ENCODE measurements at places on chromosomes 12 and 14. TPM values are rescaled to one million over a fixed set of nuclear protein-coding genes. Genes with fewer than 3 reads are reported as not detected.

DNA sequence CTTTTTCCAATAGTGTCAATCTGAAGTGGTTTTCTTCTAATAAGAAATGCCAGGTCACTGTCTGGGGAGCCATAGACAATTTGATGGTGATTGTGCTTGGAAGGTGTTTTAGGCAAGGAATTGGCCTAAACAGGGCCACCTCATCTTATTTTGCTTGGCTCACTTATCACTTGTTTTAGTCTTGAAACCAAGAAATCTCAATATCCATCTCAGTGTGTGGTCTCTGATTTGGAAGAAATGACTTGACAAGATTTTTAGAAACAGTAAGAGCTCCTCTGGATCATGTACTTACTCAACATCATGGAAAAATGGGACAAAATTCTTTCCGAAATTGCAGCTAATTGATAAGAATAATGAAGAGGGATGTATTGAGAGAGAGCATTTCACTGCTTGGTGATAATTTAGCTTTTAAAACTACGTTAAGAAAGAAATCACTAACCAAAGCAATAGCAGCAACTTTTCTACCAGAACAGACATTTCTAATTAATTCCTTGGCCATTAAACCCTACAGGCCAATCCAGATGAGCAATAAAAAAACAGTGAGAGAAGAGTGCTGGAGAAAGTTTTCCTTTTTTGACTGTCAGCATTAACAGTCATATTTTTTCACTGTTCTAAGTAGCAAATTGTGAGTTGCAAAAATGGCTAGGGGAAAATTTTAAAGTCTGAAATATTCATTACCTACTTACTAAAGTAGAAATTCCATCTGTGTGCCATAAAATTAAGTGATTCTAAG lies 157.3 kb downstream of the AEBP2 start:
- H3K4me3 ChIP-seq = no peak overlapping the region
- no peaks in the 10 kb centered on the region for H3K36me3 ChIP-seq
- H3K4me1 ChIP-seq = no peaks in the 10 kb centered on the region
- no peaks in the 10 kb centered on the region for H3K27me3 ChIP-seq
- no peak overlapping the region for H3K27ac ChIP-seq

- no peak overlapping the region for H3K27ac ChIP-seq
- no peak for DNase-seq
These were observed 705.8 kb upstream of the USP15 start for GRCh38 chr12:61554268-61555008.

- H3K27me3 ChIP-seq = no peaks in the 10 kb centered on the region
- no peak overlapping the region for H3K4me3 ChIP-seq
- no peak overlapping the region for H3K27ac ChIP-seq
- H3K36me3 ChIP-seq = no peaks in the 10 kb centered on the region
These were observed 206.0 kb upstream of the RBM19 start for GRCh38 chr12:114172135-114172534.

GRCh38 chr12:94265966-94266745 lies 117.8 kb downstream of the PLXNC1 start:
- H3K36me3 ChIP-seq = no peaks in the 10 kb centered on the region
- no peaks in the 10 kb centered on the region for H3K4me1 ChIP-seq
- no peak for DNase-seq
- H3K4me3 ChIP-seq = no peak overlapping the region
- H3K27me3 ChIP-seq = no peaks in the 10 kb centered on the region

- H3K27me3 ChIP-seq = no peaks in the 10 kb centered on the region
- peak; percentile 59 for DNase-seq
- H3K27ac ChIP-seq = no peak overlapping the region
These were observed 26.0 kb downstream of the XRCC3 start for GRCh38 chr14:103688906-103689902.

- no peaks in the 10 kb centered on the region for H3K4me1 ChIP-seq
- no peaks in the 10 kb centered on the region for H3K27me3 ChIP-seq
- no peak overlapping the region for H3K27ac ChIP-seq
- no peaks in the 10 kb centered on the region for H3K36me3 ChIP-seq
- no peak overlapping the region for H3K4me3 ChIP-seq
These were observed 73.3 kb upstream of the PLEKHG7 start for GRCh38 chr12:92629349-92630065.

DNA sequence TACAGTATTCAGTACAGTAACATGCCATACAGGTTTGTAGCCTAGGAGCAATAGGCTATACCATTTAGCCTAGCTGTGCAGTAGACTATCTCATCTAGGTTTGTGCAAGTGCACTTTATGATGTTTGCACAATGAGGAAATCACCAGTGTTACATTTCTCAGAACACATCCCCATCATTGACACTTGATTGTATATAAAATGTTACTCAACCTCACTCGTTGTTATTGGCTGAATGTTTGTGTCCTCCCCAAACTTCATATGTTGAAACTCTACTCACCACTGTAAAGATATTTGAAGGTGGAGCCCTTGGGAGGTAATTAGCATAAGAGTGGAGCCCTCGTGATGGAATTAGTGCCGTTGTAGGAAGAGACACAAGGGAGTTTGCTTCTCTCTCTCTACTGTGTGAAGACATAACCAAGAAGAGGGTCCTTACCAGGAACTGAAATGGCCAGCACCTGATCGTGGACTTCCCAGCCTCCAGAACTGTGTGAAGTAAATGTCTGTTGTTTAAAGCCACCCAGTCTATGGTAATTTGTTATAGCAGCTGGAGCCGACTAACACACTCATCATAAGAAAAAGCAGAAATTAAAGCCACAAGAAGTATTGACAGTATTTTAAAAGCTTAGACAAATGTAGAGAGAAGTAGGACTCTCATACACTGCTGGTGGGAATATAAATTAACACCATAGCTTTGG lies 3.2 kb upstream of the MED13L start:
- no peak overlapping the region for H3K4me3 ChIP-seq
- no peaks in the 10 kb centered on the region for H3K27me3 ChIP-seq
- no peak overlapping the region for H3K27ac ChIP-seq
- no peaks in the 10 kb centered on the region for H3K4me1 ChIP-seq

SMOC1 gene
- 2.9 TPM for polyA plus RNA-seq

GRCh38 chr14:50658203-50658602 lies 9.9 kb downstream of the SAV1 start:
- H3K4me1 ChIP-seq = peaks cover 45% of the 10 kb centered on the region
- peak overlapping the region; percentile 72 for H3K27ac ChIP-seq
- H3K36me3 ChIP-seq = peaks cover 3% of the 10 kb centered on the region

DNA sequence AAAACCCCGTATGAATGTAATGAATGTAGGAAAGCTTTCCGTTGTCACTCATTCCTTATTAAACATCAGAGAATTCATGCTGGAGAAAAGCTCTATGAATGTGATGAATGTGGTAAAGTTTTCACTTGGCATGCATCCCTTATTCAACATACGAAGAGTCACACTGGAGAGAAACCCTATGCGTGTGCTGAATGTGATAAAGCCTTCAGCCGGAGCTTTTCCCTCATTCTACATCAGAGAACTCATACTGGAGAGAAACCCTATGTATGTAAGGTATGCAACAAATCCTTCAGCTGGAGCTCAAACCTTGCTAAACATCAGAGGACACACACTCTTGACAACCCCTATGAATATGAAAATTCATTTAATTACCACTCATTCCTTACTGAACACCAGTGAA lies 23.8 kb downstream of the ZNF891 start:
- no peak for DNase-seq
- no peak overlapping the region for H3K4me3 ChIP-seq
- H3K4me1 ChIP-seq = no peaks in the 10 kb centered on the region
- H3K27me3 ChIP-seq = no peaks in the 10 kb centered on the region
- H3K36me3 ChIP-seq = peaks cover 9% of the 10 kb centered on the region

TSPAN9 gene
- polyA plus RNA-seq = 15.5 TPM

GALNT8 gene
- 5.7 TPM for polyA plus RNA-seq

SLCO1C1 gene
- 0.08 TPM for polyA plus RNA-seq

GRCh38 chr12:14364583-14365271 lies 755 bp upstream of the ATF7IP start:
- no peaks in the 10 kb centered on the region for H3K27me3 ChIP-seq
- H3K4me3 ChIP-seq = peak overlapping the region; percentile 60
- H3K36me3 ChIP-seq = no peaks in the 10 kb centered on the region
- peaks cover 6% of the 10 kb centered on the region for H3K4me1 ChIP-seq

TRIM9 gene
- polyA plus RNA-seq = 1.1 TPM

DNA sequence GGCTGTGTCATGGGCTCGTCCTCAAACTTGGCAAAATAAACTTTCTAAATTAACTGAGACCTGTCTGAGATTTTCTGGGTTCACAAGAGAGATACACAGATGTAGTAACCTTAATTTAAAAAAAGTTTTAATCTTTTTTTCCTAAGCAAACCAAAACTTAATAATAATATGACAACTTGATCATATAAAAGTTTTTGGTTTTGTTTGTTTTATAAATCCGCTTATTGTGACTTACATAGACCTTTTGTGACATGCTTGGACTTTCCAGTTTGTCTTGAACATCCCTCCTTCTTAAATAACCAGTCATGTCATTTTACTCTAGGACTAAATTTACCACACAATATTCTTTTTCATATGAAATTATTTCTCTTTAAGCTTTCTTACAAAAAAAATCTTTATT lies 8.5 kb downstream of the RDH12 start:
- H3K27me3 ChIP-seq = no peaks in the 10 kb centered on the region
- no peak overlapping the region for H3K27ac ChIP-seq
- no peak for DNase-seq
- H3K4me3 ChIP-seq = no peak overlapping the region

DNA sequence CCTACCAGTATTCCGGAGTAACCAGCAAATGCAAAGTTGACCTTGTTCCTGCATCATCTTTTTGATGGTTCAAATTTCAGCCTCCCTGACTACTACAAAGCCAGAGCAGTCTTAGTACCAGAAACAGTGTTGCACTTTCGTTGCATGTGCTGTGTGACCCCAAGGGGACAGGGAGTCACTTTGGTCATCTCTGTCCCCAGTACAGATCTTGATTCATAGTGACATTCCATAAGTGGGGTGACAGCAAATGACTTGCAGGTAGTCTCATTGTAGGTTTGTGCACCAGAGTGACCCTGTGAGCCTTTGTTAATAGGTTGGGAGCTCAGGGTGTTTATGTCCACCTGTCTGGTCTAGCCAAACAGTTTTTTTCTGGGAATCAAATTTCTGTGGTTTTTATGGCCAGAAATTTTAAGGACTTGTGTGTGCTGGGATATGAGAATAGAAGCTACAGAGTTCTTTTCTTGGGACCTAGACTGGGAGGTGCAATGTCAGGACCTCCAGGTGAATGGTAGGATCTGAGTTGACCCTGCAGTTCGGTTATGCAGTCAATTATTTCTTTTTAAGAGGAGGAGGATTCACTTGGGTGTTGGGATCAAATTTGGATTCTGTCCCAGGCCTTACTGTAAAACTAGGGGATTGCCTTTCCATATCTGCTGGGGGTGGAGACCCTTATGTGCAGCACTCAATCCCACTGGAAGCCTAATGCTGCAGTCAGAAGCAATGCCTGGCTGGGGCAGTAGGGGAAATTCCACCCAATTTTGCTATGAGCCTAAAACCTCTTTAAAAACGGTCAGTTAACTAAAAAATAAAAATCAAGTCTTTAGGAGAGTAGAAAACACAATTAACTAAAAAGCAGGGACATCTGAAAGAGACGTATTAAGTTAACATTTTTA lies 10.1 kb downstream of the EIF5 start:
- H3K27me3 ChIP-seq = no peaks in the 10 kb centered on the region
- H3K4me3 ChIP-seq = no peak overlapping the region
- H3K4me1 ChIP-seq = peaks cover 3% of the 10 kb centered on the region
- no peak overlapping the region for H3K27ac ChIP-seq
- DNase-seq = no peak
- peaks cover 28% of the 10 kb centered on the region for H3K36me3 ChIP-seq

- H3K36me3 ChIP-seq = no peaks in the 10 kb centered on the region
- DNase-seq = no peak
- no peak overlapping the region for H3K27ac ChIP-seq
- no peaks in the 10 kb centered on the region for H3K27me3 ChIP-seq
These were observed 399.4 kb downstream of the TMEM121 start for GRCh38 chr14:105925615-105926372.

- H3K27me3 ChIP-seq = no peaks in the 10 kb centered on the region
- DNase-seq = no peak
- H3K4me3 ChIP-seq = peak overlapping the region; percentile 61
- H3K36me3 ChIP-seq = no peaks in the 10 kb centered on the region
These were observed 9.5 kb downstream of the CDKN1B start for GRCh38 chr12:12726555-12727093.

GPR84 gene
- polyA plus RNA-seq = 0.27 TPM

LPAR5 gene
- 0.23 TPM for polyA plus RNA-seq

GRCh38 chr12:8455271-8455670 lies 491 bp upstream of the CLEC6A start:
- H3K27me3 ChIP-seq = no peaks in the 10 kb centered on the region
- DNase-seq = no peak
- no peak overlapping the region for H3K27ac ChIP-seq
- no peak overlapping the region for H3K4me3 ChIP-seq
- H3K36me3 ChIP-seq = no peaks in the 10 kb centered on the region

CACNA1C gene
- 3.3 TPM for polyA plus RNA-seq

GRCh38 chr14:21894003-21894897 lies 220.6 kb upstream of the OR4E1 start:
- H3K36me3 ChIP-seq = no peaks in the 10 kb centered on the region
- no peak for DNase-seq
- H3K27ac ChIP-seq = no peak overlapping the region
- no peak overlapping the region for H3K4me3 ChIP-seq
- H3K27me3 ChIP-seq = no peaks in the 10 kb centered on the region

CCDC177 gene
- not detected for polyA plus RNA-seq

GRCh38 chr14:30960216-30960615 lies 65.2 kb upstream of the AP4S1 start:
- H3K27ac ChIP-seq = no peak overlapping the region
- H3K27me3 ChIP-seq = no peaks in the 10 kb centered on the region
- H3K4me1 ChIP-seq = peaks cover 9% of the 10 kb centered on the region
- H3K4me3 ChIP-seq = no peak overlapping the region

DNA sequence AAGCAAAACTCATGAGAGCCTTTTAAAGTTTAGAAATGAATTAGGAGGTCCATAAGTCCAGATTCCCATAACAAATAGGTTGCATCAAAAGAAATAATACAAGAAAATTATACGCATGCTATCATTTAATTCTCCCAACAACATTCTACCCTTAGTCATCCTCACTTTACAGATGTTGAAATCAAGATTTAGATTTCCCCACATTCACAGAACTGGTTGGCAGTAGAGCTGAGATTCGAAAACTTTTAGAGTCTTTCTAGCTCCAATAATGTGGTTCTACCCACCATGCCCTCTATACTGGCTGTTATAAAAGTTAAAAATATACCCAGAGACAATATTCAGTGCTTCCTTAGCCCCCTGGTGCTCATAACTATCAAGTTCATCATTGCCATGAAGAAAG lies 56.6 kb upstream of the METAP2 start:
- H3K36me3 ChIP-seq = no peaks in the 10 kb centered on the region
- no peak for DNase-seq
- no peak overlapping the region for H3K27ac ChIP-seq
- H3K4me3 ChIP-seq = no peak overlapping the region
- no peaks in the 10 kb centered on the region for H3K27me3 ChIP-seq

DNA sequence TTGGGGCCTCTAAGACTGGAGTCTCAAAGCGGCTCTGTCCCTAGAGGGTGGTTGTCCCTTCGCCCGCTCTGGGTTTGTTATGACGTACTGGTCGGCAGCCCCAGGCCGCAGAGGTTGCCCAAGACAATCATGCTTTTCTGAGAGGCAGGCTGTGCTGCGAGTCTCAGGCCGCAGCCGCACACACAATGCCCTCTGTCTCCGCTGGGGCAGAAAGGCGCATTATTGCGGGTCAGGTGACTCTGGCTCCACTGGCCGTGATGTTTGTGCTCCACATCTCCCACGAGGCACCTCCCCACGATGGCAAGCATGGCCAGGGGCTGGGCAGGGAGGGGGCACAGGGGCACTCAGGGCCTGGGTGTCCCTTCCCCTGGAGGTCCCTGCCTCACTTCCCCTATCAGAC lies 21.0 kb upstream of the PLEKHG3 start:
- H3K4me1 ChIP-seq = peaks cover 18% of the 10 kb centered on the region
- no peak overlapping the region for H3K4me3 ChIP-seq
- no peaks in the 10 kb centered on the region for H3K36me3 ChIP-seq
- H3K27me3 ChIP-seq = no peaks in the 10 kb centered on the region
- no peak for DNase-seq
